8988T (cell line): ENCODE measurements at places on chromosomes 16 and 17.

DNA sequence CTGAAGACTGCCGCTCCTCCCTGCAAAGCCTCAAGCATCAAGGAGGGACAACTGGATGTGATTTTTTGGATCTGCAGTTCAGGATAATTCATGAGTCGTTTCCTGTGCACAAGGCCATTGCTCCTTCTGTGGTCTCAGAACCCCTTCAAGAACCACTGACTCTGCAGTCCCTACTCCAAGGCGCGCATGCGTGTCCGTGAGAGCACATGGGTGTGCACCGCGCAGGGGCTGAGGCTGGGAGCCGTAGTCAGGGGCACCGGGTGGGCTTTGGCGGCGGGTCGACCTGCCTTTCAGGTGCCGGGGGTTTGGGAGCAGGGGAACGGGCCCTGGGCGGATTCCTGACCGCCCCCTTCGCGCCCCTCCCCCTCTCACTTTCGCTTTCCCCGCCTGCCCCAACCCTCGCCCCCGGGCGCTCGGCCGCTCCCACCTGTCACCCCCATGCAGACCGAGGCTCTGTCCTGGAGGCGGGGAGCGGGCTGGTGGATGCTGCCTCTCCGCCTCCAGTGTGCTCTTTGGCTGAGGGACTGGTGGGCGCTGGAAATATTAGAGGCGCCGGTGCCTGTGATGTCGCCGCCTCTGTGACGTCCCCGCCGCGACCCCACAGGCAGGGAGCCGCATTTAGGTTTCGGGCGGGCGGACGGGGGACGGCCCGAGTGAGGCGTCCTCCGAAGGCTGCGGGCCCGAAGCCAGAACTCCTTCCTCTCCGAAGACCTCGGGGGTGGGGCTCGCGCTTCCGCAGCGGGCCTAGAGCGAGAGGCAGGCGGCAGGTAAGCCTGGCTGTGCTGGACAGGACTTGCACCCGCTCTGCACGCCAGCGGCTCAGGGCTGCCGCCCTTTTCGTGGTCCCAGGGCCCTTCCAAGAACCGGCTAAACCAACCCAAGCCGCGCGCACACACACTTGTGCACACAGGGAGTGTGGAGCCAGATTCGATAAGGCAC is at the start of gene SPATA32:
Gene SPATA32, minus strand, starts transcription at position 518 of the 939 bp plus-strand sequence. Its CDS starts 78 bp downstream, at position 440.
- no peak for DNase-seq

GRCh38 chr17:5950878-5951277 is 119.3 kb upstream of the WSCD1 start:
- DNase-seq, result no peak

- DNase-seq, result no peak
Observed at GRCh38 chr17:20934288-20934687, 108.5 kb downstream of the USP22 start.

- DNase-seq, result no peak
Observed at GRCh38 chr17:31508288-31509094, 117.0 kb downstream of the RAB11FIP4 start.

DNA sequence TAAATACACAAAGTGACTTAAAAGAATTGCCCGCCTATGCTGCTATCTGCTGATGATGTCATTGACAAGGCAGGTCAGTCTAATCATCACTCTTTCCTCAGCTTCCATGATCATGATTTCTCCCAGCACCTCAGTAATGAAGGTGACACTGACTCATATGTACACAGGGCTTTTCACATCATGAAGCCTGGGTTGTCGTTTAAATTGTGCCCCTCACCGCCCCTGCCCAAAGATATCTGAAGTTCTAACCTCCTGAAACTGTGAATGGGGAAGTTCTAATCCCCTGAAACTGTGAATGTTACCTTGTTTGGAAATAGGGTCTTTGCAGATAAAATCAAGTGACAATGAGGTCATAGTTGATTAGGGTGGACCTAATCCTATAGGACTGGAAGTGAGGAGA is 17.4 kb upstream of the GPRC5C start:
- DNase-seq, result no peak

- no peak for DNase-seq
Observed at GRCh38 chr17:48490451-48490892, 40.3 kb downstream of the HOXB1 start.

- DNase-seq, result no peak
Observed at GRCh38 chr17:65449495-65449894, 112.0 kb downstream of the AXIN2 start.

- DNase-seq, result peak; percentile 32
Observed at GRCh38 chr17:9839433-9839832, 13.7 kb downstream of the GLP2R start.

DNA sequence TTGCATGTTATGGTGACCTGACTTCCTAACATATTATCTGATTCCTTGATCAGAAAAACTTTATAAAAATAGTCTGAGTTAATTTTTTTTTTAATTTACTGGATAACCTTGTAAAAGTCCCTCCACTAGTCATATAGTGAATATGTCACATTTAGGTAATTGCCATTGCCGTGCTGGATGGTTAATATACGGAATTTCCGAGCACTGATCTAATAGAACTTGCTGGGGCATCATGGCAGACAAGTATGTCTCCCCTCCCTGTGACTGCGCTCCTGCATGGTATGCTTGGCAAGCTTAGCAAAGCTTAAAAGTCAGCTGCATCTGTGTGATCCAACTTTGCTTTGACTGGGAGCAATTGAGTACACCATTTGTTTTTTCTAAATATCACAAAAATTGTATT is 239.4 kb upstream of the TBX2 start:
- DNase-seq, result no peak

- DNase-seq, result no peak
Observed at GRCh38 chr17:68665373-68665772, 64.2 kb upstream of the FAM20A start.

- DNase-seq, result peak; percentile 64
Observed at GRCh38 chr17:65278050-65278819, 141.1 kb downstream of the RGS9 start.

DNA sequence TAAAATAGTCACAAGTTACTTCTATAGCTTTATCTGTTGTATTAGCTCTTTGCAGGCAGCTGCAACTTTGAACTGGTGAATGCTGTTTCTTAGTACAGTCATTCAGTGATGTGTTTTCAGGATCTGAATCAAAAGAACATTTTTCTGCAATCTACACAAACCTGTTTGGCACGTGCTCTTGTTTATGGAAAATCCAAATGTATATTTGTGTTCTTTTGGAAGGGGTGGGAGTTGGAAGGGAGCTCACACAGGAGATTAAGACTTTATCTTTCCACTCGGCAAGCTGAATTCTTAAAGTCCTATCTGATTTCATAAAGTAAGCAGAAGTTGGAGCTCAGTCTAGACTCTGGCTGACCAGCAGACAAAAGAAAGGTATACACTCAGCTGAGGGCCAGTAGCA is 300.2 kb downstream of the MAP2K6 start:
- no peak for DNase-seq
